ENCODE measurements at places on chromosomes 4 and X.

GRCh38 chr4:5878359-5878758, 14.5 kb downstream of the CRMP1 start:
- no peak for DNase-seq

DNA sequence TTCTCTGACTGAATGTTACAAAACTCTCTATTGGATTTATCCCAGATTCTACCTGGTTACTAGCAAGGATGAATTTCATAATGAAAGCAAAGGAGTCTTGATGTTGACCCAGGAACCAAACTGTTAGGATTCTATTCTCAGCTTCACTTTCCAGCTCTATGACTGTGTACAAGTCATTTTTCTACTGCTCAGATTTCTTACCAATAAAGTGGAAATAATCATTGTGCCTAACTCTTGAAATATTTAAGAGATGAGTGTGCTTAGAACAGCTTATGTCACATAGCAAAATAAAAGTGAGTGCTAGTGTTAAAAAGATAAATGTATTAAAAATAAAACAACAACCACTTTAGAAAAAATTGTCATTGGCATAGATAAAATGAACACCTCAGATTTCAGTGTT, 45.6 kb downstream of the EPHA5 start:
- no peak for DNase-seq

DNA sequence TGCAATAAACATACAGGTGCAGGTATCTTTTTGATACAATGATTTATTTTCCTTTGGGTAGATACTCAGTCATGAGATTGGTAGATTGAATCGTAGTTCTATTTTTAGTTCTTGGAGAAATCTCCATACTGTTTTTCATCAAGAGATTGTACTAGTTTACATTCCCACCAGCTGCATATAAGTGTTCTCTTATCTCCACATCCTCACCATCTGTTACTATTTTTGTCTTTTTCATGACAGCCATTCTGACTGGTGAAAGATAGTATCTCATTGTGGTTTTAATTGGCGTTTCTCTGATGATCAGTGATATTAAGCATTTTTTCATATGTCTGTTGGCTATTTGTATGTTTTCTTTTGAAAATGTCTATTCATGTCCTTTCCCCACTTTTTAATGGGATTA, 202.2 kb downstream of the RAPGEF2 start:
- DNase-seq, result no peak

- no peak for DNase-seq
These were observed 9.9 kb downstream of the FAM200B start for GRCh38 chr4:15691346-15692135.

DNA sequence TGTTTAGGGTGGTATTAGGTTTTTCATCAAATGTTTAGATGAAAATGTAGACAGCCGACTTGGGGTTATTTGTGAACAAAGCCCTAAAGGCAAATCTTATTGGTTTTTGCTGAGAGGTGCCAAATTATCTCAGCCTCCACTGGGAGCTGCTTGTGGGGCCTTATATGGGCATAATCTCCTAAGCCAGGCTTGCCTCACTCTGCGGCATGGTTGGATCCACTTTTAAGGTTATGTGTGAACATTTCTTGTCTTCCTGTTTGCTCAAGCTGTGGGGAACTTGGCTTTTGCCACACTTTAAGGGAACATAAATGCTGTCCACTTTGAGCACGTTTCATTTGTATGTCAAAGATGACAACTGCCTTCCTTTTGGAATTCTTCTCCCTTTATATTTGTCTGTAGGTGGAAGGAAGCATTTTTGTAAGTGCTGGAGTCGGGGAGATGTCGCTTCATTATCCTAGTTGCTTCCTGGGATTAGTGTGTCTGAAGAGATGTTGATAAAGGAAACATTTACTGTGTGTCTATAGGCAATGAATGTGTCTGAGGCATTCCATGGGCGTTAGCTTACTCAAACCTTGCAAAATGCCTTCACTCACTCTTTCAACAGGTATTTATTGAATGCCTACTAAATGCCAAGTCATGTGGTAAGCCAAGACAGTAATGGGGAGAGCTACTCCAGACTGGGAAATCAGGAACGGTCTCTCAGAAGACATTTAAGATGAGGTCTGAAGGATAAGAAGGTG, 78.3 kb downstream of the SLC9A6 start:
- no peak for DNase-seq

DNA sequence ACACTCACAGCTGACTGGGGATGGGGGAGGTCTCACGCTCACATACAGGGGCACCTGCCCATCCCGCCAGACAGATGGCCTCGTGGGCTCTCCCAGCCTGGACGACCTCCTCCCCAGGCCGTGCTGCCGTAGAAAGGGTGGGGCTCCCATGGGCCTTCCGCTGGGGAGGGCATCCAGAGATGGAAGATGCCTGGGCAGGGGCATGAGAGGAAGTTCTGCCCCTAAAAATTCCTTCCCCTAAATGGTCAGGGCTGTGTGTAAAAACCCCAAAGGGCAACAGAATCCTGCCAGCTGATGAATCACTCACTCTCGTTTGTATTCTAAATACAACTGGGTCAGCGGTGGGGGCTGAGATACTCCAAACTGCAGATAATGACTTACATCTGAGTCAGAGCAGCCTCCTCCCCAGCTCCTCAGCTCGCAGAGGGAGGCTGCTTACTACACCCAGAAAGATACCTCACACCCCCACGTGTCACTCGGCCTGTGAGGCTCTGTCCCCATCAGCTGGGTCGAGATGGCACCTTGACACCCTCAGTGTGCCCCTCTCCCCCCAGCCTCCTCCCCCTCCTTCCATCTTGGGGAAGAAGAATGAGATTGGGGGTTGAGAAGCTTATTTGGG, 10.1 kb downstream of the WDR1 start:
- peak; percentile 92 for DNase-seq

DNA sequence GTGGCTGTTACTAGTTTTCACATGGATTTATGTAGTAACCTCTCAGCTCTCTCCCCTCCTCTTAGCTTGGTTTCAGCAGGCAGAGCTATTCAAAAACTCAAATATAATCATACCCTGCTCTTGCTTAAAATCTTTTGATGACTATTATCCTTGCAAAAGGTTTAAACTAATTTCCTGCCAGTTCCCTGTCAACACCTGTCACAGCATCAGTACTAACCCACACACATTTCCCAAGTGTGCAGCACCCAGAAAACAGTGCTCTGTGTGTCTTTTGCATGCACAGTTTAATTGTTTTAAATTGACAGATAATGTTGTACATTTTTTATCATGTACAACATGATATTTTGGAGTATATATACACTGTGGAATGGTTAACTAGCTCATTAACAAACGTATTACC, 202.0 kb downstream of the PAPSS1 start:
- no peak for DNase-seq

DNA sequence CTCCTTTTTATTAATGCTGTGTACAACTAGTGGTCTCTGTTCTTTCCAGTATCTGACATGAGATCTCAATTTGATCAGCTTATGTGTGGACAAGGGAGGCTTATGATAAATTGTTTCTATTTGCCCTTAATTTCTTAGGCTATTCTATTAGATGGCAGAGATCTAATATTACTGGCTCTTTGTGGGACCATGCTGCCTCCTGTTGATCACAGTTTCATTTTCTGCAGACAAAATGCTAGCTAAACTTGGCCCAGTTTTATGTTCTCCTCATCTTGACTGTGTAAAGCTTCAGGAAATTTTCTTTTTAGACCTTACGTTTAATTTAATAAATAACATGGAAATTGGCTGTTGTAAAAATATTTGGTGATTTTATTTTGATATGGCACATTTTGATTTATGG, 627.1 kb upstream of the AADAT start:
- DNase-seq, result no peak

GRCh38 chr4:89022426-89023128, 34.4 kb downstream of the FAM13A start:
- DNase-seq, result no peak

DNA sequence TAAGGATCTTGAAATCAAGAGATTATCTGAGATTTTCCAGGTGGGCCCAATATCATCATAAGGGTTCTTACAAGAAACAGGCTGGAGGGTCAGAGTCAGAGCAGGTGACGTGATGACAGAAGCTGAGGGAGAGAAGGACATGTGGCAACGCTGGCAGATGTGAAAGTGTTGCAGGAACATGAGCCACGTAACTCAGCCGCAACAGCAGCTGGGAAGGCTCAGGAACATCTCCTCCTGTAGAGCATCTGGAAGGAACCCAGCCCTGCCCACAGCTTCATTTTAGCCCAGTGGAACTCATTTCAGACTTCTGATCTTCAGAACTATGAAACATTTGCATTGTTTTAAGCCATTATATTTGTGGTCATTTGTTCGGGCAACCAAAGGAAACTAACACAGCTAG, 156.3 kb upstream of the VEGFC start:
- DNase-seq, result no peak

- DNase-seq, result no peak
These were observed 71.2 kb upstream of the TMEM164 start for GRCh38 chrX:109931677-109932076.

All from activated naive CD4-positive, alpha-beta T cell treated with anti-CD3 and anti-CD28 coated beads for 36 hours (primary cell).